ENCODE measurements at places on chromosomes 2 and 18.

DNA sequence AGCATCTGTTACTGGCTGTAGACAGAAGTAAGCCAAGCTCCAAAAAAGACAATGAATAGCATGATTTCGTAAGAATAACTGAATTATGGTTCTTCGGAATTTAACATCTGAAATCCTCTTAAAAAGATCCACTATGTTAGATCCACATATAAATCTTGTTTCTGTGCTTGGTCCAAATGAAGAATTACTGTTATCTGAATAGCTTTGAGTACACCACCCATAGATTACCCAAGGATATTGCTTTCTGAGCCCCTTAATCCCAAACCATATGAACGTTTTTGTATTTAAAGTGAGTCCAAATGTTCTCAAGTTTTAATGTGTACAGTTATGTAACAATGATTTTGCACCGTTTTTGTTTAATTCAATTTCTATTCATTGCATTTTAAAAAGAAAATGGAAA, 124.9 kb downstream of the DSC3 start:
- DNase-seq: no peak

GRCh38 chr2:27216416-27217137, 592 bp upstream of the CAD start:
- DNase-seq: no peak

DNA sequence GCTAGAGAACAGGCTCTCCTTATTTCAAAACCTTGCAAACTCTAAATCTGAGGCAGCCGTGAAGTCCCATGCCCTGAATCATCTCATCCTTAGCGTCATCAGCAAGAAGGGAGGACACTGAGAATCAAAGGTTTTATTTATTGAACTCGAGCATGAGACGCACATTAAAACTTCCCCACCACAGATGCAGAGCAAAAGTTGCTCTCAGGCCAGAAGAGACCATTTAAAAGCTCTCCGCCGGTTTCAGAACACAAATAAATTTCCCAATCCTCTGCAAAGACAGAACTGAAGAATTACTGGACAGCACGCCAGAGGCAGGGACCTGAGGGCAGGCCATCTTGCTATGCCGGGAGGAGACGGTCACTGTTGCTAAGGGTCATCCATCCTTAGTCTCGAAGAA, 1.3 kb downstream of the AMMECR1L start:
- peak; percentile 61 for DNase-seq

DNA sequence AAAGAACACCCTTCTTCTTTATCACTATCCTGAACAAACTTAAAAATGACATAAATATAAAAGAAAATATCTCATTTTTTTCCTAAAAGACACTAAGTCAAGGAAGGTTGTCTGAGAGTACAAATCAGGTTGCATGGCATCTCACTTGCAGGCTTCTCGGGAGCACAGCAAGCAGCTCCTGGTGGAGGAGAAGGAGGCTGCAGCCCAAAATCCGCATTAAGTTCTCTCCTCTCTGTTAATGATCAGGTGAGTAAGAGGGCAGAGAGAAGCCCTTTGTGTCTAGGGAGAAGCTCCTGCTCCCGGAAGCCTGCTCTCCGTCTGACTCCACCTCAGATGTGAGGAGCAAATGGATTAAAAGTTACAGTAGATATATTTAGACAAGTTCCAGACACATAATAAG, 35.0 kb upstream of the DOK6 start:
- DNase-seq: no peak

DNA sequence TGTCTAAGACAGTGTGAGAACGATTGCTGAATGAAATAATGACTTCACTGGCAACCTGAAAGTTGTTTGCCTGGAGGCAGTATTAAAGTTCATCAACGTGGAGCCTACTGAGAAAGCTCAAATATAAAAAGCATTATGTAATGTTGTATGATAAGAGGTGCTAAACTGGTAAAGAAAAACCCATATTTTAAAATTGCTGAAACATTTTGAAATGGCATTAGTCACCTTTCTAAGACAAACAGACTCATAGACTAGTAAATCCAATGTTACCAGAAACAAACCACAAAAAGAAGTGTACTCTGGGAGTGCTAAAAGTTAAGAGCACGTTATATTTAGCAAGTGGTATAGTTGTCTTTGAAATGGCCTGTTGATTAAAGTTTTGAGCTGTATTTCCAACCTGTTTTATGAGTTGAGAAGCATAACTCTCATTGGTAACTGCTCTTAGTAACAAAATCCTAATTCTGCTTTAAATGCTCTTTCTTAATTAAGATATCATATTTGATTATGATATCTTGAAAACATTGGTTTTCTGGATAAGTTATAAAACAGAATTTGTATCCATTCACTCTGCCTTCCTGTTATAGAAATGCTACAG, 62.7 kb downstream of the CYP1B1 start:
- DNase-seq: no peak

GRCh38 chr2:177740700-177741099, 331.9 kb downstream of the PDE11A start:
- no peak for DNase-seq

DNA sequence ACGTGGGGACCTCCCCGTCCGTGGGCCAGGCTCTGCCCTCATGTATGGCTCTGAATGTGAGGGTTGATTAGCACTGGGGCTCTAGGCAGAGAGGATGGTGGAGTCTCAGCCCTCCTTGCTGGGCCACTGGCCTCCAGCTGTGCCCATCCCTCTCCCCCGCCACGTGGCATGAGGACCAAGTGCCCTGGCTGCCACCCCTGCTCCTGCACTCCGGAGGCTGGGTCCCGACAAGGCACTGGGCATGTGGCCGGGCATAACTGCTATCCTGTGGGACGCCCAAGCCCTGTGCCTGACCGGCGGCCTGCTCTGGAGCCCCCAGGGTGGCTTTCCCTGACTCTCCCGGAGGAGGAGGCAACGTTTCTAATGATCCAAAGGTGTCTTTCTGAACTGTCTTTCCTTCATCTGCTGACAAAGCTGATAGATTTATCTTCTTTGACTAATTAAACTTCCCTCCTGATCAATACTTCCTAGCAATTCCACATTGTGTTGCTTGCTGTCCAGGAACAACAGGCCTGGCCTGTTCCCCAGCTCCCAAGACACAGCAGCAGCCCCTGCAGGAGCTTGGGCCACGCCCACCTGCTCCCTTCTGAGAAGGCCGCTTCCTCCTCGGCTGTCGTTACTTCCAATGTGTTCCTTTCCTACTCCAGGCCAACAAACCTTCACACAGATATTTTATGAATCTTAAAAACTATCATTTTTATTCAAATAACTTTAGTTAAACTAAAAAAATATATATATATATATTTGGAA, 132.0 kb downstream of the SNTG2 start:
- no peak for DNase-seq

- DNase-seq: peak; percentile 55
Measured at GRCh38 chr18:59697236-59697932, at the start of gene CCBE1. TSS of gene CCBE1 (minus strand) at chr18:59697423.

- DNase-seq: no peak
Measured at GRCh38 chr2:64624862-64625261, 28.9 kb downstream of the SERTAD2 start.

Data from brain microvascular endothelial cell (primary cell).